ENCODE measurements at places on chromosomes 6 and 20.
A peak's percentile ranks its signal among the peaks of the same experiment; 100 is the strongest.

- no peak for DNase-seq
Measured at GRCh38 chr20:54040531-54040930, 29.9 kb downstream of the BCAS1 start.

DNA sequence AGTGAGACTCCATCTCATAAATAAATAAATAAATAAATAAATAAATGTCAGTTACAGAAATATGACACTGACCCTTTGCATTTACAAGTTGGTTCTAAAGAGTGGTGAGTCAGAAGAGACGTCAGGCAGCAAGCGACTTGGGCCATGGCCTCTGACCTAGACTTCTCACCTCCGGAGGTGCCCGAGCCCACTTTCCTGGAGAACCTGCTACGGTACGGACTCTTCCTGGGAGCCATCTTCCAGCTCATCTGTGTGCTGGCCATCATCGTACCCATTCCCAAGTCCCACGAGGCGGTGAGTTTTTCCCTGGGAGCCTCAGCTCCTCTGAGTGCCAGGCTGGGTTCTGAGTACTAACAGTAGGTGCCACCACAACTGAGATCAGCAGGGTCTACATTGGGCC is 11.7 kb downstream of the MANBAL start:
- no peak for DNase-seq

DNA sequence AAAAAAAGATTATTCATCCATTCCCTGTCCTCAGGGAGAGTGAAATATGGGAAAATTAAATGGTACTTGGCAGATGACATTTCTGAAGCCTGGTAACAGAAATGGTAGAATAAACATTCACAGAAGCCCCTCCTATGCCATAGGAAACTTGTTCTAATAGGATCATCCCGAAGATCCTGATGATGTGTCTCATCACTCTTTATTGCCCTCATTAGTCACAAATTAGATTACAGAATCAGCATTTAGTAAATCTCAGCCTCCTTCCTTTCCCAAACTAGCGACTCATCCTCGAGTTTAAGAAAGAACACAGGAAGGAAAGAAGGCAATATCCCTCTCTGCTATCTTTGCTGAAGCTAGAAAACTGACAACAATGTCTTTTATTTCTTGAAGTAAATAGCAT is 154.4 kb downstream of the TMEM200A start:
- no peak for DNase-seq

- no peak for DNase-seq
Measured at GRCh38 chr6:7241709-7242645, 71.0 kb downstream of the SSR1 start.

DNA sequence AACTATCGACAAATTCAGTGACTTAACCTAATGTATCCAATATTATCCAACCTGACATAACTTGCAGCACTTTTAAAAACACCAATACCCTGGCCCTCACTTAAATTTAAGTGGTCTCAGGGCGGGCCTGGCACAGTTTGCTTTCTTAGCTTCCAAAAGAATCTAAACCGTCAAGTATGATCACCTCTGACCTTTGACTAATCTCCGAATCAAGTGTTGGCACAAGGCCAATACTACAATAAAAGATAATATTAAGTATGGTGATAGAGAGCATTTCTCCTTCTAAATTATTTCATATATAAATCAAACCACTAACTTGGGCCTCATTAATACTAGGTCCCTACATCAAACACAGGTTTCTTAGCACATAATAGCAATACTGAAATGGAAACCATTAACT is 153.0 kb downstream of the PTPRK start:
- DNase-seq = no peak

DNA sequence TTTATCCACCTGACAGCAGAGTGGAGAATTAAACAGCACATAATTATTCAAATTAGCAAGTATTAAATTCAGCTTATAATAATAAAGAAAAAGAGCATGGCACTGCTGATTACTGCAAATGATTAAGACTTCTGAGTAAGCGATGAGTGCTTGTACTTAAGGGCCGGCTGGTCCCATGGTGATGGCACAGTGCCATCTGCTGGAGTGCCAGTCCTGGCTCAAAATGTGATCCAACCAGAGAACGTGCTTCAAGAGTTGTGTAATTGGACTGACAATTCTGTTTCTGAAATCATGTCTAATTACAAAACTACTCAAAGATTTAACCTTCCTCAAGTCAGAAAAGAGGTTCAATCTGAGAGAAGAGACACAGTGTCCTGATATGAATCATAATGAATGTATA is 181.6 kb upstream of the RGS17 start:
- DNase-seq = peak; percentile 69

GRCh38 chr20:37329481-37330165 is 16.3 kb upstream of the SRC start:
- DNase-seq = no peak

GRCh38 chr20:46139266-46139889 is 21.3 kb downstream of the CD40 start:
- DNase-seq = no peak

DNA sequence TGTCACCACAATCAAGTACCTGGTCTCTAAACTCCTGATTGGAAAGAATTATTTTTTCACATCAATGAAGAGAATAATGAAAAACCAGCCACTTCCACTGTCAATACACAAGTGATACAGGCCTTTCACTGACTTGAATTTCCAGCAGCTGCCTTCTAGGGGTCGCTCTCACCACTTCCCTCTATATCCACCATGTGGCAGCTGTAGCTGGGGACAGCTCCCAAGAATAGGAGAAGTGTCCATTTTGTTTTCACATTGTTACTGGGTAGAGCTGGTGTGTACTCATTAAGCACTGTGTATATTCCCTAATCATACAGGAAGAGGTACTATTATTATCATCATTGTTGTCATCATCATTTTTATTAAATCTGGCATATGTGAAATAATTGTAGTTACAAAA is 438.4 kb upstream of the SPTLC3 start:
- DNase-seq = peak; percentile 80

DNA sequence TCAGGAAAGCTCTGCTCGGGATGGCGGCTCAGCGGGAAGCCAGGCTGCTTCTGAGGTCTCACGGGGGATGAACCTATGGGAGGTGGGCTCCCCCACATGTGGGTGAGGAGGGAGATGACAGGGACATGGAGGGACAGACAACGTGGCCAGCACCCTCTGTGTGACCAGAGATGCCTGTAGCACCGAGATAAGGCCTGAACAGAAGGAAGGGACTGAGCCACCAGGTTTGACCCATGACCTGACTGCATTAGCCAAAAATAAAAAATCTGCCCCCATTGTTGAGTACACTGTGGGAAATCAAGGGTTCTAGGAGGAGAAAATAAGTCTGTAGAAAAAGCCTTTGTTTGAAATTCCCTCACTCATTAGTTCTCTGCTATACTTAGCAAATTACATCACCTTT is 105.7 kb downstream of the RNASET2 start:
- DNase-seq = no peak

DNA sequence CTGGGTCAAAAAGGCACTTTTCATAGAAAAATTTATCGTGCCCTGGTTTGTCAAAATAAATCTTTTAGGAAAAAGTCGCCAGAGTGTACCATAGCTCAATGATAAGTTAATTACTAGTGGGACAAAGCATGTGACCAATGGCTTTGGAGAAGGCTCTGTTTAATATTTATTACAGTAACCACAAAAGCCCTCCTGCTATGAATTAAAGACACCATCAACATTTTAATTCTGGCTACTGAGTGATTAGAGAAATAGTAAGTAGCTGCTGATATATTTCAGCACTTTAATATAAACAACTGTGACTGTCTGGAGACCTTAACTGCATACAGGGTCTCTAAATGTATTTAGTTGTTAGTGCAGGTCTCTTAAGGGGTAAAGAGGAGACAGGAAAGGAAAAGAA is 38.3 kb downstream of the KIF13A start:
- DNase-seq = no peak

DNA sequence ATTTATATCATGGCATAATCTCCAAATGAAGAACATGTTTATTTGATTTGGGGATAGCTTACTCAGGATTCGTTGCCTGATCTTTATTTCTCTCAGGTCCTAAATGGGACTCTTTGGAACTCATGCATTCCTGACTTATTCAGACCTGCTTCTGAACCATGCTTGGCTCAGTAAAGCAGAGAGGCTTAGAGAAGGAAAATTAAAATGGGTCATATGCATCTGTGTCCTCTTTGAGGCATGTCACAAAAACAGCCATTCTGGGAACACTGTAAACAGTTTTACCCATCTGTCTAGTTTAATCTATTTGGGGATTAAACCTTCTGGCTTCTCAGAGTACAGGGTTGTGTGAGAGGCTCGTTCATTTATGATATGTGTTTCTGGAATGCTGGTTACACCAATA is 1017.3 kb downstream of the KIF16B start:
- no peak for DNase-seq

- DNase-seq = no peak
Measured at GRCh38 chr6:72245565-72245964, 359.2 kb downstream of the RIMS1 start.

- no peak for DNase-seq
Measured at GRCh38 chr6:65706436-65706835, 590 bp downstream of the EYS start.

DNA sequence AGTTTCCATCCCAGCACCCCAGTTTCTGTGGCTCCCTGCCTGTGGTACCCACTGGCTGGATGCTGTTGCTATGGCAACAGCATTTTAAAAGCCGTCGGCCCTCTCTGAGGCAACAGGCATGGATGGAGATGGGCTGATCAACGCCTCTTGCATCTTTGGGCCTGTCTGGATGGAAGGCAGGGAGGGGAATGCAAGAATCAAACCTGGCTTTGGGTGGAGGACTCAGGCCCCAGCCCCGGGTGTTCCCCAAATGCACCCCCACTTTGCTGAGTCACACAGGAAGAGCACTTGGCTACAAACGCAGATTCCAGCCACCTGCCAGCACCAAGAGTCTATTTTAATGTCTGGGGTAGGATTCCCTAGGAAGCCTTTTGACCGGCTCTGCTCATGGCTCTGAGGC is 45.7 kb upstream of the TGM2 start:
- DNase-seq = no peak

GRCh38 chr20:51372176-51372803 is 170.2 kb downstream of the NFATC2 start:
- peak; percentile 60 for DNase-seq

GRCh38 chr6:36050305-36050704 is 22.7 kb downstream of the MAPK14 start:
- DNase-seq = no peak

DNA sequence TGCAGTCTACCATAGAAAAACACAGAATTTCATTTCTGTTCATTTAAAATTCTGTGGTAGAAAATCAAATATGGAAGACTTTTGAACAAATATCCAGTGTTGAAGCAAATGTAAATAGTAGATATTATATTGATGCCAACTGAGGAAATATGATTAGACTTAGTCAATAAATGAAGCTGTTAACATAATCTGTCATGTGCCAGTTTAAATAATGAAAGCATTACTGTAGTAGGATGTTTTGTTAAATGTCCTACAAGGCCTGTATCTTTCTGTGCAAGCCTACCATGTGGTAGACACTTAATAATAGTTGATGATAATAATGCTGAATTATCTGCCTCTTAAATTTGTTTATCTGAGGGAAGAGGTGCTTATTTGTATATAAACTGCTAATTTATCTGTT is 55.9 kb downstream of the CBFA2T2 start:
- DNase-seq = no peak

DNA sequence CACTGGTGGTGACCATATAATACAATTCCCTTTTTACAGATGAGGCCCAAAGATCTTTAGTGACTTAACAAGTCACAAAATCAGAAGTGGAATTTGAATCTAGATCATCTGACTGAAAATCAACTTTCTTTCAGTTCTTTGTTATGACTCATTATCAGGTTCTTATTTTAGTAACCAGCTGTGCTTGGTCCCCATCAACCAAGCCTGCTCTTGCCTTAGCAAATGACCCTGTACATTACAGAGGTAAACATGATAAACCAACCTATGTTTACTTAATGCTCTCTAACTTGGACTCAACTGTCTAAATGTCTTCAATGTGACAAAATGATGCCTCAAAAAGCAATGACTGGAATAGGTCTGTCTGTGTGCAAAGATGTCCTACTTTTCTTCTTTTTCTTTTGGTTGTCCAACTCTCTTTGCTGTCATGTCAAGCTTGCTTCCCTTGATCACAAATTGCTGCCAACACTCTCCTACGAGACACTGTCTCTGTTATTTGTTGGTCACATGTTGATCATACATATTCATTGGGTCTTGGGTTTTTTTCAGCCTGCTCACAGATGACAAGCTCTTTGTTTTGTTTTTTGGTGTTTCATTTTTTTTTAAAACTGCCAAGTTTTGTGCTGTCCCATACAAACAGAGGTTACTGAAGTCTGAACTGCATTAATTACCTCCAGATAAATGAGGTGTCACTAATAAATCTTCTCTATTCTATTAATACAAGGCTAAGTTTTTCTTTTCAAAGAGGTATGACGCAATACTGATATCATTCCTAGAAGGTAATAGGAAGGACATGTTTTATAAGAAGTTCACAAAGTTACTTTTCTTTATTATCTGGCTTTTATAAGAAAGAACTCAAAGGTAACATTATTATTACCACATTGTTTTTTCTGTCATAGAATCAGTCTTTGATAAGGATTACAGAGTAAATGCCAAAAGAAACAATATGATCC is 62.2 kb upstream of the PLN start:
- DNase-seq = no peak

DNA sequence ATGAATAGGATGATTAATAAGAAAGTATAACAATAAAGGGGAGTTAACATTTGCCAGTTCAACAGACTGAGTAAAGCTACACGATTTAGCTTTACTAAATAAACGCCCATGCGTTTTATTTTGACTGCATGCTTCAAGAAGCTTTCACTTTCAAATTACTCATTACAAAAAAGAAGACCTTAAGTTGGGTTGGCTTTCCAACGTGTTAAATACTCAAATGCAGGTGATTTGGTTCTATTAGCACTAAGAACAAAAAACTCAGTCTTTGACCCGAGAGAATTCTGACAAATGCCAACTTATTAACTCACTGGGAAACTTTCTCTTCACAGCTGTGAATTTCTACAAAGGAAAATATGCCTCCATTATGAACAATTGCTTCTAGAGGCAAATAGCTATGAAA is 24.8 kb downstream of the RNF146 start:
- DNase-seq = no peak

DNA sequence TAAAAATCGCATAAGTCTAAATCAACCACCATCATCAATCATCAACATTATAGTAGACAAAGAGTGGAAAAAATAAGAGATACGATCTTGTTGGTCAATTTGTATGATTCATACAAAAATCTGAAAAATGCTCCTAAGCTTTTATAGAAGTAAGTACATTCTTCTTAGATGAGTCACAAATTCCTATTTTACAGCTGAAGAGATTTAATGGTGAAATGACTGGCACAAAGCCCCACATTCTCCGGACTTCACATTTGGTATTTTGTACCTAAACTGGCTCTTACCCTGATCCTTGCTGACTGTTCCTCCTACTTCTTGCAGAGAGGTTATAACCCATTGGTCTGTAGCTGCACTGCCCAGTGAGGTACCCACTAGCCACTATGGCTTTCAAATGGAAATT is 29.9 kb upstream of the PREP start:
- no peak for DNase-seq

GRCh38 chr20:44234566-44235317 is 12.4 kb upstream of the GDAP1L1 start:
- no peak for DNase-seq

GRCh38 chr6:98832284-98833056 is 1.9 kb upstream of the POU3F2 start:
- DNase-seq = peak; percentile 53

- peak; percentile 61 for DNase-seq
Measured at GRCh38 chr6:106918115-106918514, 56.4 kb downstream of the CD24 start.

GRCh38 chr6:167402195-167402686 is 77.4 kb downstream of the TTLL2 start:
- no peak for DNase-seq

GRCh38 chr20:17992224-17992637 is 23.4 kb downstream of the MGME1 start:
- no peak for DNase-seq

GRCh38 chr6:21589352-21590345 is 3.9 kb upstream of the SOX4 start:
- DNase-seq = peak; percentile 84
